ENCODE measurements at places on chromosomes 1 and 21. TPM values are rescaled to one million over a fixed set of nuclear protein-coding genes. Genes with fewer than 3 reads are reported as not detected.

Gene EPRS1
- 51.8 TPM for polyA plus RNA-seq

Gene KRTAP20-3
- not detected for polyA plus RNA-seq

Gene PTGER3
- not detected for polyA plus RNA-seq

Gene TNFRSF9
- polyA plus RNA-seq: 6.5 TPM

Gene KIRREL1
- polyA plus RNA-seq: not detected

DNA sequence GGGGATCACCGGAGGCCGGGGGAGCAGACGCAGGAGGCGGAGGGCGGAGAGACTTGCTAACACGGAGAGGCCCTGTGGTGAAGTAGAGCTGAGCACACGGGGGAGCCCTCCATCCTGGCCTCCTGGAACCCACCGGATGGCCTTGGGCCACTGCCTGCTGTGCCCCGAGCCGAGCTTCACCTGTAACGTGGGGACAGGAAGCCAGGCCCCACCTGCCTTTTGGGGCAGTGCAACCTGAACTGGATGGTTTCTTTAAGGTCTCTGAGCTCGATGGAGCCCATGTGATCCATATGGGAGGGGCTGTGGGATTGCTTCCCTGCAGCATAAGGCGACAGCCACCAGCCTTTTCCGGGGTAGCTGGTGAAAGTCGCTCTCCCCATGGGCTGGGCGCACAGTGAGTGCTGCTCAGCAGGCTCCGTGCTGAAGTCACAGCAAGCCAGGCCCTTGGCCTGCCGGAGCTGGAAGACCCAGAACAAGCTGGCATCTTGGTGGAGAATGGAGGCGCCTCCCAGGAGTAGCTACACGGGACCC, 35.8 kb downstream of the TFF3 start:
- DNase-seq: no peak

DNA sequence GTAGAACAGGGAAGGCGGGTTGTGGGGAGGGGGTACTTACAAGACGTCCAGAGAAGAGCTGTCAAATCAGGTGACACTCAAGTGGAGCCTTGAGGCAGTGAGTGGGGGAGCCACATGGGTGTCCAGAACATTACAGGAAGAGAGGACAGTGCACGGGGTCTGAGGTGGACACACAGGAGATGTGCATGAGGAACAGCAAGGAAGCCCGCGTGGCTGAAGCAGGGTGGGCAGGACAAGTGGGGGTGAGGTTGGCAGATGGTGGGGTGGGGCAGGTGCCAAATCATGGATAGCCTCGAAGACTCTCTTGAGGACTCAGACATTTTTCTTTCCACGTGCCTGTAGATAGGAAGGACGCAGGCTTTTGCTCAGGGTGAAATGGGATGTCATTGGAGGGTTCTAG, 921 bp downstream of the SMPDL3B start:
- no peak for DNase-seq

DNA sequence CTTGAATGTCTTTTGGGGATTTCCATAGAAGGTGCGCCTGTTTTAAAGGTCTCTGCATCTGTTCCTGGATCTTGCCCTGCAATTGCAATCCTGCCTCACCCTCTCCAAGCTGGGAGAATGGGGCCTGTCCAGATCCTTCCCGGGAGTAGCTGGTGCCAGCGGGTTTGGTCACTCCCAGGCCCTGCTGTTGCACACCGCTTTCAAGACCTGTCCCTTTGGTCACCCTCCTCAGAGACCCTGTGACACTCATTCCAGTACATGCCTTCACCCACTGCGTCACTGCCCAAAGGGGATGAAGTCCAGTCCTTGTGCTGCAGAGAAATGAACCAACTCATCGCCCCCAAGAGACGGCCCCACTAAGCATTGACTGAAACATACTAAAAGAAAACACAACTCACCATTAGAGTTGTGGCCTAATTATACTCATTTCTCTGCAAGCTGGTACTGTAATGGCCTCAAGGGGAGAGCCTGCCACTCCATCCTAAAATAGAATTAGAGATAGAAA, 1.9 kb upstream of the IRF2BP2 start:
- DNase-seq: no peak
